Kidney (tissue), 22 donors: ENCODE measurements at places on chromosomes 1 and 21. TPM values are rescaled to one million over a fixed set of nuclear protein-coding genes. Genes with fewer than 3 reads are reported as not detected.

DNA sequence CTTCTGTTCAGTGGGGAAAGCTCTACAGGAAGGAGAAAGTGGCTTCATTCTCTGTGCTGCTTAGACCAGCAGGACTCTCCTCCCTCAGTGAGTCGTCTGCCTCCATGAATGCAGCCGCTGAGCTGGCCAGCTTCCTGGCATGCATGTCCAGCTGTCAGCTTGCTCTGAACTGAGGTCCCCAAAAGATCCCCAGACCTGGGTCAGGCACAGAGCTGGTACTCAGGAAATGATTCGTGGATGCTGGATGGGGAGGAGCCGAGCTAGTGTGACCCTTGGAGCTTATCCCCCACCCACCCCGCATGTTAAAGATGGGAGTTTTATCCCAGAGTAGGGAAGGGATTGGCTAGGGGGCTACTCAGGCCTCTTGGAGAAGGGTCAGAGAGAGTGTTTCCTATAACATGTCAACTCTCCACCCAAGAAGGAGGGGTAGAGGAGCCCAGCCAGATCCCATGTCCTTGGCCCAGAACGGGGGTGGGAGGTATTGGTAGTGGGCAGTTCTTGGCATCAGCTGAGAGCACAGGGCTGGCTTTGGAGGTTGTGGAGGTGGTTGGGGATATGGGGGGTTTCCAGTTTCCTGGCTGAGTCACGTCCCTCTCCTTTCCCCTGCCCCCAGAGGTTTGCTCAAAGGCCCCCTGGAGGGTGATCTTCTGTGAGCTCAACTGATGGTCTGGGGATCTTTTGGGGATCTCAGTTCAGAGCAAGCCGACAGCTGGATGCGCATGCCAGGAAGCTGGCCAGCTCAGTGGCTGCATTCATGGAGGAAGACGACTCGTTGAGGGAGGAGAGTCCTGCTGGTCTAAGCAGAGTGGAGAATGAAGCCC is 110.1 kb downstream of the FOXD2 start:
- no peak for DNase-seq

DNA sequence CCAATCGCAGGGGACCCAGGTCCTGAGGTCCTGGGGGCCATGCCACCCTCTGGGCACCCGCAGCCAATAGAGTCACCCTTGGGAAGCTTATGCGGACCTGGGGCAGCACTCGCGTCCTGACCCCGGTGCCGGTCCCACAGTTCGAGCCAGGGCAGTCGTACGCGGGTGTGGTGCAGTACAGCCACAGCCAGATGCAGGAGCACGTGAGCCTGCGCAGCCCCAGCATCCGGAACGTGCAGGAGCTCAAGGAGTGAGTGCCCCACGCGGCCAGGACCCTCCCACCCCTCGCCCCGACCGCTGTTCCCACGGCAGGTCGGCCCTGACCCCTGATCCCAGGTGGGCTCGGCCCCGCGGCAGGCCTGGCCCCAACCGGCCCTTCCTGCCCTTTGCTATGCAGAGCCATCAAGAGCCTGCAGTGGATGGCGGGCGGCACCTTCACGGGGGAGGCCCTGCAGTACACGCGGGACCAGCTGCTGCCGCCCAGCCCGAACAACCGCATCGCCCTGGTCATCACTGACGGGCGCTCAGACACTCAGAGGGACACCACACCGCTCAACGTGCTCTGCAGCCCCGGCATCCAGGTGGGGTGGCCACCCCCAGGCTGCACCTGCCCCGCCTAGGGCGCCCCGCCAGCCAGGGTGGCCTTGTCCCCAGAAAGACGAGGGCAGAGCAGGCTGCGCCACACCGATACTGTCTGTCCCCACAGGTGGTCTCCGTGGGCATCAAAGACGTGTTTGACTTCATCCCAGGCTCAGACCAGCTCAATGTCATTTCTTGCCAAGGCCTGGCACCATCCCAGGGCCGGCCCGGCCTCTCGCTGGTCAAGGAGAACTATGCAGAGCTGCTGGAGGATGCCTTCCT is 20.5 kb downstream of the COL6A1 start:
- DNase-seq: no peak

DNA sequence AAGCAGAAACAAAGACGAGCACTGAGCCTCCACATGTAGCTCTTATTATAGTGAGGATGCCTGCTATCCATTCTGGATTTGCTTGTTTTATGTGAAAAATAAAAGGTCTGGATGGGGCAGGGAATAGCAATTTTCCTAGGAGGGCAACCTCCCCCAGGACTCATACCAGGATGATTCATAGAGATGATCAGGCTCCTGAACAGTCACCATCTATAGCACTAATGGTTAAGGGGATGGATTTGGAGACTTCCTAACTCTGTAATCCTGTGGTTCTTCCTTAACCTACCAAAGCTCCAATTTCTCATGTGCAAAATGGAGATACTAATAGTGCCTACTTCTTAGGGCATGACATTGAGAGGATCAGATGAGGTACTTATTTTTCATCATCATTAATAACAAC is 34.5 kb upstream of the CD58 start:
- no peak for DNase-seq

GRCh38 chr1:182293119-182293589 is 98.4 kb downstream of the GLUL start:
- DNase-seq: no peak

- peak; percentile 16 for DNase-seq
Measured at GRCh38 chr1:79005945-79006344, 585 bp downstream of the ADGRL4 start.

GRCh38 chr1:40038697-40039096 is 1.8 kb upstream of the CAP1 start:
- DNase-seq: no peak

- DNase-seq: no peak
Measured at GRCh38 chr21:27498025-27498424, 531.1 kb upstream of the ADAMTS5 start.

DNA sequence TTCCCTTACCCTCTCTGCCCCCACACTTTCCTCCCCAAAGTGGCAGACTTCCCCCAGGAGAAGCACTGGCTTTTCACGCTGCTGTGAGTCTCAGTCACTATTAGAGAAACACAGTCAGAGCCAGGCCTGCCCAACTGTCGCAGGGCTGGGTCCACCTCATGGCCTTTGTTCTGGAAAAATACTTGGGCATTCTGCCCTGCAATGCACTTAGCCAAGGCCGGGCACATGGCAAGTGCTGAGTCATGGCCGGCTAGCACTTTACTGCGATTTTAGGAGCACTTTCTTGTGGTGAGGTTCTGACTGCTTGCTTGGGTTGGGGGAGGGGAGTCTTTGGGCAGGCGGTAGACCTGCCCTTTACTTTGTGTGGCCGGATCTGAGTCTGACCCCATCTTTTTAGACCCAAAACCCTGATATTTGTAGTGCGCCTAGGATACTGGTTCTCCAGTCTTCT is 7.7 kb downstream of the EPHX1 start:
- DNase-seq: no peak

DNA sequence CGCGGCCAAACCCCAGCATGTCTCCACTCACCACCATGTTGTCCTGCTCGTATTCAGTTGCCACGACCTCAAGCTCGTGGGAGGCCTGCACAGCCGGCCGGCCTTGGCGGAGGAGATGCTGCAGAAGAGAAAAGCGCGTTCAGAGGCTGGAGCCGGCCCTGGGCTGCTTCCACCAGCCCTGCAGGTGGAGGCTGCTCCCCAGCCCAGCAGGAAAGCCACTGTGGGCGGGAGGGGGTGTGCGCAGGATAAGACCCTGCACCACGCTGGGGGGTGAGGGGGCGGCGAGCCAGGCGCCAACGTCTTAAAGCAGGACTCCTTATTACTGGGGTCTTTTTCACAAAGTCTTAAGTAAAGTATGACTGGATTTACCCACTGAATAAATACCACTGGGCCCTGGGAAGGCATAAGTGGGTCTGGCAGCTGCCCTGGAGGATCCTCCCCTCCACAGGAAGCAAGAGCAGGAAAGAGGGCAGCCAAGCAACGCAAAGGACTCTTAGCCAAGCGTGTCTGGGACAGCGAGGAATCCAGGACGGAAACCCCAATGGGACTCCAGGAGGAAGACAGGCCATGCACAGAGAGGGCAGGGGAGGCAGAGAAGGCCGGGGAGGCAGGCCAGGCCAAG is 104.8 kb downstream of the NPHP4 start:
- peak; percentile 54 for DNase-seq

DNA sequence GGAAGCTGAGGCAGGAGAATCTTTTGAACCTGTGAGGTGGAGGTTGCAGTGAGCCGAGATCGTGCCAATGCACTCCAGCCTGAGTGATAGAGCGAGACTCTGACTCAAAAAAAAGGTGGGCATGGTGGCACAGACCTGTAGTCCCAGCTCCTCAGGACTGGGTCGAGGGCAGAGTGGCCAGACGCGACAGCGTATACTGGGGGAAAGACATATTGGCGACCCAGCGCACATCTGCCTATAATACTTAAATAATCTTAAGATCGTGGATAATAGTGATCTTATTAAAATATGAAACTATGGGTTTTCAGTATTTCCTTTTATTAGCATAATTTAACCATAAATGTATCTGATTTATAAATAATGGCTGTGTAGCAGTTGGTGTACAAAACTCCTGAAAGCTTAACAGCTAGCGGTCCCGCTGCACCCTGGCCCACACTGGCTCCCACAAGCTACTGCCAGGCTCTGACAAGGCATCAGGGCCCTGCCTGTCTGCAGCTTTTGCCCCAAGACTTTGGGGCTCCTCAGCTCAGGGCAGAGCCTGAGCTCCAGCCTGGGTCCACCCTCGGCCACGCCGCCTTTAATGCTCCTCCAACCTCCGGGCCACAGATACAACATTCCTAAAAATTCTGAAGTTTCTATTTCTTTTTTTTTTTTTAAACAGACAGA is 2.7 kb upstream of the AURKAIP1 start:
- no peak for DNase-seq

- DNase-seq: no peak
Measured at GRCh38 chr1:213376862-213377372, 325.9 kb downstream of the RPS6KC1 start.

DNA sequence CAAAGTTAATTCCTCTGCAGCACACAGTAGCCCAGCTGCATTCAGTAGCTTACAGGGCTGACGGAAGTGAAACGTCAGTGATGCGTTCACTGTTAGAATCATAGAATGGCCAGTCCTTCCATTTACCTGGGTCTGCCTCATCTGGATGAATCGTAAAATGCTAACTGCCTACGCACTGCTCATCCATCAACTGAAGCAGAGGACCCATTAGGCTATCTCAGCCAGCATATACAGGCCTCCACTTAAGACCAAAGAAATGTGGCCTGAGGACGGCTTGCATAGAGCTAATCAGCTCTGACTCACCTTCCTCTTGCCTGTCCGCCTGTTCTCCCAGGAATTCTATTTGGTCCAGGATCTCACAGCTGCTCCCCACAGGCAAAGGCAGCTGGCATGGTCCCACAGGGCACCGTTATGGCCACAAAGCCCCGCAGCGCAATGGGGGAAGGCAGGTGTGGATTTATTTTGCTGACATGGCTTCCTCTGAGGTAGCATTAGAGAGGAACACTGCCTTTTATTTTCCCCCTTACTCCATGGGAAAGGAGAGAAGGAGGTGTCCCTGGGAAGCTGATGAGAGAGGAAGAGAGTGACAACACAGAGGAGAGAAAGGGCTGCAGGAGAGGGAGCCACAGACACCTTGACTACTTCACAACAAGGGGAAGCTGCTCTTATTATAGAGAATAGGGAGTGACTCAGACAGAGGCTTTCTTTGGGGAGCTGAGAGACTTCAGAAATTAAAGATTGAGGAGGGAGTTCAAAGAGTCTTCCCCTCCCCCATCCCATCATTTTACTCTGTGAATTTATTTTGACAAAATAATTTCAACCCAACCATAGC is 177.6 kb downstream of the HHIPL2 start:
- no peak for DNase-seq

DNA sequence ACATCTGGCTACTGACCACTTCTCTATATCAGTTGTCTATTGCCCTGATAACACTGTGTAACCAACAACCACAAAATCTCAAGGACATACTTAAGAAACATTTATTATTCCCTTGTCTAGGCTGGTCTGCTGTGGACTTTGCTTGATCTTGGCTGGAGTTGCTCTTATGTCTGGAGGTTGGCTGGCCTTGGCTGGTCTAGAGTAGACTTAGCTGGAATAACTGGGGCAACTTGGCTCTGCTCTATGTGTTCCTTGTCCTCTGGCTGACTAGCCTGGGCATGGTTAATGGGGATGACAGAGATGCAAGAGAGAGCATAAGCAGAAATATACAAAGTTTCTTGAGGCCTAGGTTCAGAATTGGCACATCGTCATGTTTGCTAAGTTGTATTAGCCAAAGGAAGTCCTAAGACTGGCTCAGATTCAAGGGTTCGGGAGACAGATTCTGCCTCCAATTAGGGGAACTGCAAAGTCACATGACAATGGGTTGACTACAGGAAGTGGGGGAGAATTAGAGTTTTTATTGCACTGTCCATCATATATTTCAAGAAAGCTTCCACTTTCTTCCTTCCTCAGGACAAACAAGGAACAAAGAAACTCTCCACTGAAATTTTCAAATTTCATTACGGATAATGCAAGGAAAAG is 61.4 kb upstream of the HMCN1 start:
- no peak for DNase-seq

DNA sequence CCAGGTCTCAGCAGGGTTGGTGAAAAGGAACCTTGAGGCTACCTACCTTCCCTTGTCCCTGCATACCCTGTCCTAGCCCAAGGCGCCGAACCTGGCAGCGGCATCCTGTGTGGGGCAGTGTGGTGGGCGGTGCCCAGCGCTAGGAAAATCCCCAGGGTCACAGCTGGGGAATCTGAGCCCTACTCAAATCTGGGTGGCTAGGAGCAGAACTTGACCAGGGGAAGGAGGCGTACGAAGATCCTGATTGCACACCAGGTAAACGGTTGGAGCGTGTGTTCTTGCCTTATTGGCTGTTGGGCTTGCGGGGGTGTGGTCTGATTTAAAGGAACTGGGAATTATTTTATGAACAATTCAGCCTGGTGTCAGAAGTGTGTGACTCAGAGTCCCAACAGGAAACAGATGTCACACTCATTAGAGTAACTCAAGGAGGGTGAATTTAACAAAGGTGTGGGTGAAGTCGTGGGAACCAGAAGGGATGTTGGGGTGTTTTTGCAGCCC is 118.6 kb downstream of the LRIG2 start:
- DNase-seq: no peak

DNA sequence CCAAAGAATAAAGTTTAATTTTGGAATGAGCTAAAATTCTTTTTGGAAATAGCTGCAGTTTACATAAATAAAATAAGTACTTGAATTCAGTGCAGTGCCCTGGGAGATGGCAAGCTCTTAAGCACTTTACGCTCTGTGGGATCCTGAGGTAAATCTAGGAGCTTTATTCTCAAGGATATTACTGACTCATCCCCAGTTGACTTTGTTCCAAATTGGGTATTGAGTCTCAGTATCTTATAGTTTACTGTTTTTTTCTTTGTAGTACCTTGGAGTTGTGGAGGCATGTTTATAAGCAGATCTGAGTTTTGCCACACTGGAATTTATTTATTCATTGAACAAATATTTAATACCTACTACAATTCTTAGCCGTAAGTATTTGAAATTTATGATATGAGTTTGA is 27.4 kb upstream of the HRNR start:
- no peak for DNase-seq

Gene GRIK1
- polyA plus RNA-seq: not detected

Gene C1orf116
- 11.9 TPM for polyA plus RNA-seq

Gene FCRL6
- polyA plus RNA-seq: 0.45 TPM

Gene RIMS3
- polyA plus RNA-seq: 1.6 TPM
